ENCODE measurements at places on chromosomes 2 and 18. TPM values are rescaled to one million over a fixed set of nuclear protein-coding genes. Genes with fewer than 3 reads are reported as not detected.

TUBB8B gene
- total RNA-seq = not detected

POTEC gene
- total RNA-seq = not detected

IL18RAP gene
- 0.70 TPM for total RNA-seq

CD8A gene
- total RNA-seq = 0.62 TPM

FKBP7 gene
- total RNA-seq = 6.5 TPM

EVA1A gene
- 2.7 TPM for total RNA-seq

RAB27B gene
- total RNA-seq = 0.08 TPM

PPP1CB gene
- total RNA-seq = 491 TPM

ABCG5 gene
- total RNA-seq = not detected

C1GALT1C1L gene
- 0.48 TPM for total RNA-seq

KCMF1 gene
- total RNA-seq = 88.8 TPM

NT5DC4 gene
- total RNA-seq = not detected

ATG9A gene
- 66.3 TPM for total RNA-seq

IGFBP5 gene
- 191 TPM for total RNA-seq

ROCK2 gene
- total RNA-seq = 48.6 TPM

NT5C1B gene
- total RNA-seq = not detected

CLEC4F gene
- total RNA-seq = 0.13 TPM

CCDC121 gene
- total RNA-seq = 3.5 TPM

DES gene
- total RNA-seq = 21,230 TPM

TTC21B gene
- 12.5 TPM for total RNA-seq

Measured in cardiac septum (tissue), 1 donor.